ENCODE measurements at places on chromosomes 13 and 19.

DNA sequence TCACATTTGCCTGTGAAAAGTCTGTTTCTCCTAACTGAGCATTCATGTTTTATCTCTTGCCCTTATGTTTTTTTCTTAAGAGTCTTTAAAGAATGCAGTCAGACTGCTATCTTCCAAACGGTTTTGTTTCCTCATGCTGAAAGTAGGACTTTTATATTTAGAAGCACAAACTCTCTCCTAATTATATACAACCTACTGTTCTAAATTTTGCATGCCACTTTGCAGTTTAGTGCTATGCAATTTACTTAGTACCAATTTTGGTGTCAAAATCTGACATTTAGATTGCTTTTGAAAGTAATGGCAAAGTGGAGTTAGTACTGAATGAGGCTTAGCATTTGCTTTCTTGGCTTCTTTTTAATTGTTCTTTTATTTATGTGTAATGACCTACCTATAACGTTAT lies 55.1 kb upstream of the PCDH20 start:
- DNase-seq = no peak

DNA sequence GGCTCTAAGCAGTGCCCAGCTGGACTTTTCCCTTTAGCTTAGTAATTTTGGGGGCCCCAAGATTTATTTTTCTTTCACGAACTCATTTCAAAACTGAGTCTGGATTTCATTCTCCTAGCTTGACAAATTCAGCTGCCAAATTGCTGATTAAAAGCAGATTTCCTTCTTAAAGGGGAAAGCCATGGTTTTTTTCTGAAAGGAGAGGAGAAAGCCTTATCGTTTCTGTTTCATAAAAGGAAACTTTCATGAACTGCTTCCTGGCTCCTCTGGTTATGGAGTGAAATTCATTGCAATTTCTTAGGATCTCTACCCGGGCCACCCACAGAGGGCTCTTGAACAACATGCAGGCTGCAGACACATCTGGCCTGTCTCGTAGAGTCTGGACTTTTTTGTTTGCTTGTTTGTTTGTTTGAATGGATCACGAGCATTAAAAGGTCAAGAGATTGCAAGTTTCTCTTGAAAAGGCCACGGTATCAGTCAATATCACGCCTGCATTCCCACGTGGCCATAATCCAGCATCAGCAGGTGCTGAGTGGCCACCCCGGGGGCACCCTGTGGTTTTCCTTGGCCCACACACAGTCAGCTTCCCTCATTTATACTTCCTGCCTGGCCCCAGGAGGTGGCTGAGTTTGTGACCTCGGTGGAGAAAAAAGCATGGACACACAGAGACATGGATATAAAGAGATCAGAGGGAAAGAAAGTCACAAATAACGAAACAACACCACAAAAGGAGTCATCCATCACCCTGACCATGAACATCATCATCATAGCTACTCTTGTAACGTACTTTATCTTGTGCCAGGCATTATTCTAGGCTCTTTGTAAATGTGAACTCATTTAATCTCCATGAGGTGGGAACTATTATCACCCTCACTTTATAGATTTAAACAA lies 10.5 kb upstream of the KLK4 start:
- DNase-seq = no peak

GRCh38 chr19:30090476-30090875 lies 148.4 kb downstream of the URI1 start:
- DNase-seq = no peak

- peak; percentile 58 for DNase-seq
Measured at GRCh38 chr19:15316498-15316897, 15.8 kb downstream of the BRD4 start.

DNA sequence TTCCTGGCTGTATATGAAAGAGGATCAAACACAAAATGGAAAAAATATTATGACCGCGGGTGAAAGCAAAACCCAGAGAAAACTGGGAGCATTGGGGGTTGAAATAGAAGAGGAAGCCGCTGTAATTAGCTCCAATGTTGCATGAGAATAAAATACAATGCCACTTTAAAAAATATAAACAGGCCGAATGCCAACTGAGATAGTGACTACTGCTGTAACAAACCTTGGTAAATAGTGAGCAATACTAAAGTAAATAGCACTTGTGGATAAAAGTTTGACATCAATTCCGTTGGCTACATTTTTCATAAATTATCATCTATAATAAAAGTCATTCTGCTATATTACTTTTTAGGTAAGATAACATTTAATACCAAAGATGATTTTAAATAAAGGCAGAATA lies 395.8 kb upstream of the MIR17HG start:
- DNase-seq = no peak

- DNase-seq = no peak
Measured at GRCh38 chr19:35070471-35070870, 28.9 kb downstream of the HPN start.

- DNase-seq = no peak
Measured at GRCh38 chr13:52842441-52842840, 6.0 kb downstream of the PCDH8 start.

- no peak for DNase-seq
Measured at GRCh38 chr13:112184261-112184660, 117.3 kb downstream of the SOX1 start.

DNA sequence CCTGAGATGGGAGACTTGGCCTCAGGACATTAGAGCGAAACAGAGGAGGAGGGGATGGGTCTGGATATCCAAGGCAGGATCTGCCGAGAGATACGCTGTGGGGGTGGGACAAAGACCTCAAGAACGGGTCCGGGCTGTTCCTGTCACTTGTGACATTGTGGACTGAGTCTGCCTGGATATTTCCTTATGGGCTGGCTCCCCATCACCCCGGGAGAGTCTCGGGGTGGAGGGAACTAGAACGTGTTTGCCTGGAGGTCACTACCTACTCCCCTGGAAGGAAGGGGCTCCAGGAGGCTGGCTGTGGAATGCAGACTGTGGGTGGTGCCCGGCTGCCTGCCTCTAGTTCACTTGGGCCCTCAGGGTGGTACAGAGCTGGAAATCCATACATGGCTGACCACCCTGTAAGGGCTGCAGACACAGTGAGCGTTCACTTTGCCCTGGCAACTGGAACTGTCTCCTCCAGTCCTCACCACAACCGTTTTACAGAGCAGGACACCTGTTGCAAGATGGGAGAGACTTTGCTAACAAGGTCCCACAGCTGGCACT lies 26.4 kb downstream of the DNM2 start:
- no peak for DNase-seq

GRCh38 chr13:110251193-110251819 lies 55.7 kb downstream of the COL4A1 start:
- no peak for DNase-seq

DNA sequence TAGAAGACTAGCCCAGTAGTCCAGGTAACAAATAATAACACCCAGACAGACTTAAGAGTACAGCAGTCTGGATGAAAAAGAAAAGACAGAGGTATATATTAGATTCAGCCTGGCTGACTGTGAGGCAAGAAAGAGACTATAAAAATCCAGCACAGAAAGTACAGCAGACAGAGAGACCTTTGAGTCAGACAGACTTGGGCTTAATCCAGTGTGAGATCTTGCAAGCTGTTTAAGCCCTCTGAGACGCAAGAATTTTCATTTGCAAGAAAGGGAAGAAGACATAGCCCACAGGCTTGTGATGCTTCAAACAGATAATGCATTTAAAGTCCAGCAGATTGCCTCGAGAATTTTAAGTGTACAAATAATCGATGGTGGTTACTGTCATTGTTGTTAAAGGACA lies 471.4 kb downstream of the LIG4 start:
- DNase-seq = no peak

GRCh38 chr19:19406878-19407632 lies 1.6 kb downstream of the GATAD2A start:
- peak; percentile 61 for DNase-seq

GRCh38 chr13:30341815-30342570 lies 34.6 kb upstream of the KATNAL1 start:
- DNase-seq = peak; percentile 92

DNA sequence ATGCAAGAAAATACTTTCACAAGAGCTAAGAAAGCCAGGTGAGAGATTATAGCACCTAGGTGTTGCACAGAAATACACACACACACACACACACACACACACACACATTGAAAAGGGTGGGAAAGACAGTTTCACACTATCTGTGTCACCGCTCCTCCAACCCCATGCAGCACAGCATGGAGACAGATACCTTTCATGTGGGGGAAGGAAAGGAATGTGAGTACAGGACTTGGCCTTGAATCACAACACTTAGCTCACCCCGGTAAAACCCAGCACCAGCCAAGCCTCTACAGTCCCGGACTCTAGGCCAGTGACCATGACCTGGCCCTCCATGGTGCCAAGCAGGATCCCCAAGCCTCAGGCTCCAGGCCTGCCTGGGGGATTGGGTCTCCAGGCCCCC lies 462.0 kb upstream of the SPRY2 start:
- DNase-seq = no peak

DNA sequence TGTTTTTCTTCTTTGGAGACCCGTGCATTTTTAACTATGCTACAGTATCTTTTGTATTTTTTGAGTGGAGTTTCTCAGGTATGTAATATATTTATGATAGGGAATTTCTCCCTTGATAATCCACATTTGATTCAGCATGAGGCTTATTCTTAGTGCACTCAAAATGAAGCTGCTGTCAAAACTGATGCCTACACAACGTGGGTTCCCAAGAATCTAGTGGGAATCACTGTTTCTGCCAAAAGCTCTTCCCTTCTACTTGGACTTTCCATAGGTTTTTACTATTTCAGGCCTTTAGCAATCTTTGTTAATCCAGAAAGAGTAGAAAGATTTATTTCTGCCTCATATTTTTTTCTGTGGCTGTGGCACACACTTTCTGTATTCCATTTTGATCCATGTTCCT lies 1003.7 kb downstream of the SLITRK5 start:
- no peak for DNase-seq

- no peak for DNase-seq
Measured at GRCh38 chr19:29366757-29367156, 153.8 kb upstream of the UQCRFS1 start.

- no peak for DNase-seq
Measured at GRCh38 chr19:55442372-55442961, 633 bp downstream of the SHISA7 start.

- DNase-seq = no peak
Measured at GRCh38 chr19:40598918-40599307, 2.3 kb upstream of the LTBP4 start.

DNA sequence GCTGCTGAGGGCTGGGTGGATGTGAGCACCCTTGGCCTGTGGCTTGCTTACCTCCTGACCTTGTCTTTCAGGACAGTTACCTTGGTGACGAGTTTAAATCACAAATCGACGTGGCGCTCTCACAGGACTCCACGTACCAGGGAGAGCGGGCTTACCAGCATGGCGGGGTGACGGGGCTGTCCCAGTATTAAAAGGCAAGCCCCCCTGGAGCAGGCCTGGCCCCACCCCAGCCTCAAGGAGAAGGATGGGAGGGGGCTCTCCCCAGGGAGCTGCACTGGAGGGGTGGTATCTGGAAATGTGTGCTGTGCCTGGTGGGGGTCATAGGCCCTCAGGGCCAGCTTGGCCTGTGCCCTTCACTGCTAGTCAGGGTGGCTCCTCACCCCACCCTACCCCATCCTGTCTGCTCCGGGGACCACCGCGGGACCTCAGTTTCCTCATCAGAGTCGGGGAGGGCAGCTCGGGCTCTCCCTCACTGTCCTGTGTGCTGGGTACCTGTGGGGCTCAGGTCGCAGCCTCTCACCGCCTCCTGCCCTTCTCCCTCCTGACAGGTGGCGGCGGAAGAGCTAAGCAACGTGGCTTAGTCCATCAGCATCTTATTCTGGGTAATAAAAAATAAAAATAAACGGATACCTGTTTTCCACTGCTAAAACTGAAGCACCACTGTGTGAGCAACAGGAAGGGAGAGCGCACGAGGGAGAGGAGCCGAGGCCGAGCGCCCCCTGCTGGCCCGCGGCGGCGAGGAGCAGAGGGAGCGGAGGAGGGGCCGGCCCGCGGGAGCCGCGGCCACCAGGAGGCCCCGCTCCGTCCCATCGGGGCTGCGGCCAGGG lies 29.8 kb downstream of the CERS1 start:
- DNase-seq = peak; percentile 52

DNA sequence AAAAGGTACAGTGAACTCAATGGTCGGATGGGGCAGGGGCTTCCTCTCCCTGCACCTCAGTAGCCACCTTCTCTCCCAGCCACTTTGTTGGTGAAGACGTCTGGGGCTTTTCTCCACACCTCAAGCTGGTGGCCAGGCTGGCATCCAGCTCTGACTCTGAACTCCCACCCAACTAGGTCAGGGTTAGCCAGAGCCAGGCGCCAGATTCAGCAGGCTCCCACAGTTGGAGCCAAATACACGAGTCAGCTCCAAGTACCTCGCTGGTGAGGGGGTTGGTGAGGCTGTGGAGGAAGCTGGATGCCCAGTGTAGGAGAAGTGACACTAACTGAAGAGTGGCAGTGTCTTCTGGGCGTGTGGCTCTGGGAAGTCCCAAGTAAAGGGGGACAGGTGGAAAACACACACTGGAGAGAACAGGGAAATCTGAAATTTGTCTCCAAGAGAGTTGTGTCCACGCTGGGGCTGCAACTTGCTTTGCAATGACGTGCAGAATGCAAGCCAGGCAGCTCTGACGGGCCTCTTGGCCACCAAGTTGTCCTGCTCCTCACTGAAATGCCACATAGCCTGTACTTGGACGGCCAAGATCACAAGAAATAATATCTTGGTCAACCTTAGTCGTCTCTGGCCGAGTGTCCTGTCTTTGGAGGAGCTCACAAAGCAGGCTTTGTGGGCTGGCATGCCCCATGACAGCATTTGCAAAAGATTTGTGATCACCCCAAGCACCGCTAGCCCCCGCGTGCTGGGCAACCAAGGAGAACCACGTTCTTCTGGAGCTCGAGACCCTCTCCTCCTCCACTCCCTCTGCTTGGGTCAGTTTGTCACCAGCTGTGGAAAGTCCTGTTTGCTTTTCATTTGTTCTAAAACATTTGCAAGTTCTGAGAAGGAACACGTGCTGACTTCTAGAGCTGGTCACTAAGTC lies 18.1 kb downstream of the SLC7A1 start:
- peak; percentile 21 for DNase-seq

- DNase-seq = peak; percentile 71
Measured at GRCh38 chr19:14369399-14370168, 11.7 kb upstream of the ADGRE5 start.

DNA sequence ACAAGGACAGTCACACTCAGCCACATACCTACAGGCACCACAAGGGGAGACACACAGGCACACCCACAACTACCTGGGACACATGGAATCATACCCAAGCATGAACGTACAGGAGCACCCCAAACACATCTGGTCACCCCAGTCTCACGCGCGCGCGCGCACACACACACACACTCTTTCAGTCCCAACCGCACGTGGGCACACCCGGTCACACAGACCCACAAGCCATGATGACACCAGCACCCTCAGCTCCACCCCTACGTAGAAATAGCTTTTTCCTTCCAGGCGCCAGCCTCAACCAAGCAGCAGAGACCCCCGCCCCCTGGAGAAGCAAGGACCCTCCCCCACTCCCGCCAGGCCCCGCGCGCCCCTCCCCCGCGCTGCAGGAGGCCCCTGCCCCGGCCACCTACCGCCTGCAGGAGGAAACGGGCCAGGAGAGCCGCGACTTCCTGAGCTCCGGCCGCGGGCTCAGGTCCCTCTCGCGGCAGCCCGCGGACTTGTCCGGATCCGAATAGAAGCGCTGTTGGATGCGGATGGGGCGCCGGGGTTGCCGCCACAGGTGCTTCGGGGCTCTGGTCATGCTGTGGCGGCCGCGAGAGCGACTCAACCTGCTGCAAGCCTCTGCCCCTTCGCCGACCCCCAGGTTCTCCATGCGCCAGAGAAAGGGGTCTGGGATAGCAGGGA lies 6.4 kb upstream of the PDE4C start:
- DNase-seq = no peak

GRCh38 chr19:35119578-35120155 lies 4.0 kb downstream of the FXYD3 start:
- no peak for DNase-seq

GRCh38 chr19:41928221-41928683 lies at the start of gene ERFL:
ERFL (minus strand) TSS chr19:41928449; CDS start chr19:41912919, 15,530 bp downstream.
- DNase-seq = no peak

GRCh38 chr19:17234911-17235299 lies 8.9 kb downstream of the OCEL1 start:
- DNase-seq = peak; percentile 46
